Activated naive CD8-positive, alpha-beta T cell treated with anti-CD3 and anti-CD28 coated beads, Interleukin-2, amount 10 ng/mL, durations not matched to agents 7 days and 5 days (primary cell): ENCODE measurements at places on chromosomes 12 and 14.

DNA sequence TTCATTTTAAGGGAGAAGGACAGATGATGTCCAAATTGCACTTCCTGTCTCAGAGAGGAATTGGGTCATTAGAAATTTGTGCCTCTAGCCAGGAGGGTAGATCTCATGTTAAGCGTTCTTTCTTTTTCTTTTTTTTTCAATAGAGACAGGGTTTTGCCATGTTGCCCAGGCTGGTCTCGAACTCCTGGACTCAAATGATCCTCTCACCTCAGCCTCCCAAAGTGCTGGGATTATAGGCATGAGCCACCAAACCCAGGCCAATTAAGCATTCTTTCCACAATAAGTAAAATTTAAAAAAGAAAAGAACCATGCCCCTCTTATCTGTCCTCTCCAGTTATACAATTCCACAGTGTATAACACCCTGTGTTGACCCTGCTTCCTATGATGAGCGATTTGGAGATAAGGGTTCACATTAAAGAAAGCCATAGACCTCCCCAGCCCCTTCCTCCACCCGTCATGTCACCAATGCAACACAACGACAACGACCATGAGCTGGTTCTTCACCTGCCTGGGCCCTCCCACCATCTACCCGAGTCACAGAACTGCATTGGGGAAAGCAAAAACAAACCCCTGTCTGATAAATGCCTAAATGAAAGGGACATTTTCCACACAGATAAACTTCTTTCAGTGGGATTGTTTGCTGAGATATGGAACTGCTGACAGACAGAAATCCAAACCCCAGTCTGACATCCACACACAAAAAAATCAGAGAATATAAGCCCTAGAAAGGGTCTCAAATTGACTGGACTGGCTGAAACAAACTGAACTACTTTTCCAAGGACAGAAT lies 37.3 kb downstream of the SSH1 start:
- no peak for DNase-seq

DNA sequence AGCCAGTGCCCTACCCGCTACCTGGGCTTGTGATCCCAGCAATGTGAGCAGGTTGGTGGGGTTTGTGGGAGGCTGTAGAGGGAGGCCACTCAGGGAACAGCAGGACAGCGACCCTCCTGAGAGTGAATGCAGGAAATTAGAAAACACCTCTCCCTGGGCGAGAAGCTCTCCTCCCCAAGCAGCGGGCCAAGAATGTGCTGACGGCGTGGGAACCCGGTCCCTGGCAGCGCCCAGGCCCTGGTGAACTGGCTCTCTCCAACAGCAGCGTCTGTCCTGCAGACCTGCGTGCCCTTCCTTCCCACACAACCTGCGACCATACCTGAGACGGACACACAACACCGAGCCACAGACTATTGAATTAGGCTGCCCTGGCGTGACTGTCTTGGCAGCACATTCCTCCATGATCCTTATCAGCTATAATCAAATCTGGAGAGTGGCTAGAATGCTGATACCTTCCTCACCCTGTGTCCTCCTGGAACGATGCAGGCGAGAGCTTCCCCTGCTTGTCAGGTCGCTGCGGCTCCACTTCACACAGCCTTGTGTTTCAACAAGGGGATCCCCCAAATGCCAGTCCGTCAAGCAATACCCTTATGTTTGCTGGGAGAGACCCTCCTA lies 114.8 kb upstream of the GSC start:
- DNase-seq = no peak

GRCh38 chr14:61154641-61155040 lies 126.5 kb downstream of the TMEM30B start:
- no peak for DNase-seq

- DNase-seq = no peak
These were observed 861 bp downstream of the IL26 start for GRCh38 chr12:68224613-68225285.

DNA sequence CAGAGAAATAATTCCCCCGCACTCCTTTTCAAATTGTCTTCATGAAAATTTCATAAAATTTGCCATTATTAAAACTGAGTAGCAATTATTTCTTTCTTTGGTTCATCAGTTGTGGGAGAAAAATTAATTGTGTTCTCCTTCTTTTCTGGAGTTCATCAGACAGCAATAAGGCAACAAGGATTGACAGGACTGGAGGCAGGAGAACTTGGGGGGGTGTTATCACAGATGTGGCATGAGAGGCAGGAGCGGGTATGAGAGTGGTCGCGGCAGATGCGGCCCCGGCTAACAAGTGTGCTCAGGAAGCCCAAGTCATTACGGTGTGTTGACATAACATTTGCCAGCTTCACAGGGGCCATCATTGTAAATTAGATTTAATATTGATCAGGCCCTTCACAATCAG lies 306.6 kb upstream of the TMPO start:
- no peak for DNase-seq

DNA sequence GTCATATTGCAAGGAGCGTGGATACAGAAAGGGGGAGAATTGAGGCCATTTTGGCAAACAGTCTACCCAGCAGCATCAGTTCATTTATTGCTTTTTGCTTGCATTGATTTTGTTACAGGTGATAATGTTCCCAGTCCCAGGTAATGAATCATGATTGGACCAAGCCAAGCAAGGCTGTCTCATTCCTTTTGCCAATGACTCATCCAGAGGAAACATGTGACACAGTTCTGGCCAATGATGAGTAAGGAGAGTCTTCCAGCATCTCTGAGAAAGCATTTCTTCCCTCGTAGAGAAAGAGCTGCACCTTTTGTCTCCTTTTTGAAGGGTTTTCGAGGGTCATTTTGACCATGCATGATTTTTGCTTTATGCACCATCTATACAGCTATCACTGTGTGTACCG lies 68.2 kb downstream of the SLC15A4 start:
- no peak for DNase-seq

GRCh38 chr14:58785701-58786100 lies 147.9 kb downstream of the DACT1 start:
- no peak for DNase-seq

DNA sequence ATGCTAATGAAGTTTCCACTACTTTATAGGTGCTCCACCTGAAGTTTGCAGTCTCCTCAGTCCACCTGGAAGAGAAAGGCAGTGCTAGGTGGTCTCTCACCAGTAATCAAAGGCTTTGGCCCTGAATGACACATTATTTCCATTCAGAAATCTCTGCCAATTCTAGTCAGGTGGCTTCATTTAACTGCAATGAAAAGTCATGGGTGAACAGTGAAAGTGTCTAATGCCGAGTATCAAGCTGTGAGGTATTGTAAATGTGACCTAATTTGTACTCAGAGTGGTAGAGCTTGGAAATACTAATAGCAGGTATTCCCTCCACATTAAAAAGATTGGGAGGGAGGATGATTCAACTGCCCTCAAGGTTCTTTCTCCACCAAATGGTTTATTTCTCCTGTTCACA lies 220.9 kb upstream of the LRFN5 start:
- DNase-seq = no peak

DNA sequence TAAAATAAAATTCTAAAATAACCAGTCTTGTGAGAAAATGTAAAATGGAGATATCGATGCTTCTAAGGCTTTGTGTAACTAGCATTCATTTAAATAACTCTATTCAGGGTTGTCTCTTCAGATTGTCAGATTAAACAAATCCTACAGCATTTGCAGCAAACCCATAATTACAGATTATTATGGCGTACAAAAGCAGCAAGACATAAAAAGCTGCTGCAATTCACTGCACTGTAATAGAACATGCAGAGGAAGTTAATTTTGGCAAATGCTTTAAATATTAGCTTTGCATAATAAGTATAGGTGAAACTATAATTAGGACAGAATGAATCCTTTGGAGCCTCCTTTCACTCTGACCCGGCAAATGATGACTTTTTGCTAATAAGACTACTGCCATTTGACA lies 98.3 kb downstream of the INSM2 start:
- no peak for DNase-seq

GRCh38 chr12:58161773-58162172 lies 220.4 kb downstream of the ATP23 start:
- no peak for DNase-seq

- DNase-seq = no peak
These were observed 39.0 kb downstream of the DCAF4 start for GRCh38 chr14:72965249-72965648.

- no peak for DNase-seq
These were observed 24.4 kb downstream of the MAP3K9 start for GRCh38 chr14:70784886-70785285.
